ENCODE measurements at places on chromosomes 3 and 15. TPM values are rescaled to one million over a fixed set of nuclear protein-coding genes. Genes with fewer than 3 reads are reported as not detected.

DNA sequence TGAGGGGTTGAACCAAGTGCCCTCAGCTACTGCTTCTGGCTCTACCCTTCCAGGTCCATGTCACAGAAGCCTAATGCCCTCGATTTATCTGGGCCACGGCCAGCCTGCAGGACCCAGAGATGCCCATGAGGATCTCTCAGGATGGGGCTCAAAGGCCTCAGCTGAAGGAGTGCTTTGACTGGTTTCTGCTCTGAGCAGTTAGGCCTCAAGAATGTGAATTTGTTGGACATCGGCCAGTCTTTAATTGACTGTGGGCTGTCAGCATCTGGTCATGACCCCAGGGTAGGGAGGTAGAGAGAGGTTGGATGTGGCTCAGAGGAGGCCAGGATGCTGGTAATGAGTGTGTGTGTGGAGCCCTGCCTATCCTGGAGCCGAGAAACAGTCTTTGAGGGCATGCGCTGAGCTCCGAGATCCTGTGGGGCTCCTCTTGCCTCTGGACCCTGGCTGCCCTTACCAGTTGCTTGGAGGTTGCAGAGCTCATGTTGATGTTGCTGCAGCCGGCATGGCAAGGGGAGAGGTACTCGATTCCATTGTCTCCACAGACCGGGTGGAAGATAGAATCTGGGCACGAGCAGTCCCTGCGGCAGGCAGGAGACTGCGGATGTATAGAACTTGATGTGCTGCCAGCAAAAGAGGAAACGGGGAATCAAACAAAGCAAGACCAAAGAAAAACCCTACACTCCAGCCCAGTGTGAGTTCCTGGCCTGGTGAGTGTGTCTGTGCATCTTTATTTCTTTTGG is 49.1 kb upstream of the RAB6B start:
- DNase-seq = no peak

GRCh38 chr15:88472225-88472624 is 4.7 kb downstream of the MRPS11 start:
- DNase-seq = no peak

The SLC22A14 gene
- total RNA-seq = 2.9 TPM

DNA sequence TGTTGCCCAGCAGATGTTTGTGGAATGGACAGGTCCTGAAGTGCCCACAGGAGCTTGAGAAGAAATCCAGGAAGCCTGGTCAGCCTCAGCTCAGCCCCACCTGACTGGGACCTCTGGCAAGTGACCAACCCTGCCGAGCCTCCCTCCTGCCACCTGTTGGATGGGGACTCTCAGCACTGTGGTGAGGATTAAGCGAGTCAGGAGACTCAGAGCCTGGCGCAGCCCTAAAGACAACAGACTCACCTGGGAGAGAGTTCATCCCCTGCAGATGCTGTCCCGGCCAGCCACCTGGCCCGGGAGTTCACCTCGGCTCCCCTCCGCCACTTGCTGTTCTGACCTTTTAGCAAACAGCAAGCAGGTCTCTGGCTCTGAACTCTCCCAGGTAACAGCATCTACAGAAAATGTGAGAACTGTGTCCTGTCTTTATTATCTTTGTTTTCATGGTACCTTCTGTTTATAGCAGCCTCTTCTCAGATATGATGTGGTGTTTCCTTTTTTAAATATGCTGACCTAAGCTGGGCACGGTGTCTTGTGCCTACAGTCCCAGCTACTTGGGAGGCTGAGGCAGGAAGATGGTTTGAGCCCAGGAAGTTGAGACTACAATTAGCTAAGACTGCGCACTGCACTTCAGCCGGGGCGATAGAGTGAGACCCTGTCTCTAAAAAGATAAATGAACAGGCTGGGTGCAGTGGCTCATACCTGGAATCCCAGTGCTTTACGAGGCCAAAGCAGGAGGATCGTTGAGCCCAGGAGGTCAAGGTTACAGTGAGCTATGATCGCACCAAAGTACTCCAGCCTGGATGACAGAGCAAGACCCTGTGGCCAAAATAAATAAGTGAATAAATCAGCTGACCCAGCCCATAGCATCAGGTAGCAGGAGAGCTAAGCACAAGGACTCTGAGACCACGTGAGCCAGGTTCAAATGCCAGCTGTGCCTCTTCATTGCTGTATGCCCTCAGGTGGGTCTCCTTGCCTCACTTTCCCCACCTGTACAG is 32.4 kb upstream of the SLC6A6 start:
- no peak for DNase-seq

- no peak for DNase-seq
Measured at GRCh38 chr15:57591822-57592367, at the start of gene MYZAP. MYZAP (plus strand) TSS chr15:57591904; CDS start chr15:57592035, 131 bp downstream.

- DNase-seq = no peak
Measured at GRCh38 chr3:177057768-177058167, 139.5 kb downstream of the TBL1XR1 start.

DNA sequence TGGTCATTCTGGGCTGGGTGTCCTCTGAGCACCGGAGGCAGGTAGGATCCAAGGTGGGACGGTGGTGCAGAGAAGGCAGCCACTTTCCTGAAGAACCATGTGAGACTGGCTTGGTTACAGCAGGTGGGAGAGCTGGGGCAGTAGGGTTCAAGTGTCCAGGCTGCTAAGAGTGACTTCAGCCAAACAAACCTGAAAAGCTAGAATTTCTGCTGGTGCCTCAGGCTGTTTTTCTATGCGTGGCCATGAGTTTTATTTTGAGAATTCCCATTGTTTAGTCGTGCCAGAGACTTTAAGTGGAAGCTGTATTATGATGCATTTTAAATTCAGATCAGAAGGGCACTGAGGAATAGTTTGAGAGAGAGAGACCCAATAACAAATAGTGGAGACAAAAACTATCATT is 20.1 kb downstream of the USP13 start:
- no peak for DNase-seq

DNA sequence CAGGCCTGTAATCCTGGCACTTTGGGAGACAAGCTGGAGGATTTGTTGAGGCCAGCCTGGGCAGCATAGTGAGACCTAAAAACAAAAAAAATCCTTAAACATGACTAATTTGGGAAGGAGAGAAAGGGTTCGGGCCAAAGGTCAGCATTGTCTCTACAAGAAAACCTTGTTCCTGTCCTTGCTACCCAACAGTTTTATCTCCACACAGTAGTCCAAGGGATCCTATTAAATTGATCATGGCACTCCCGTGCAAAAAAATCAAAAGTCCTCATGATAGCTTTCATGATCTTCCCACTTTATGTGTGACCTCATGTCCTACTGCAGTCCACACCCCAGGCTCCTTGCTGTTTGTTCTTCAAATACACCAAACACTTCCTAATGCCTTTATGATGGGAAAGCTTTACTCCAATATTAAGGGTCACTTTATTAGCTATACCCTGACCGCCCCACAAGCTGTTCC is 4.2 kb downstream of the RPL15 start:
- DNase-seq = no peak

Data from dorsolateral prefrontal cortex (tissue), 122 donors.